Kidney epithelial cell (primary cell): ENCODE measurements at places on chromosomes 2 and 18.

DNA sequence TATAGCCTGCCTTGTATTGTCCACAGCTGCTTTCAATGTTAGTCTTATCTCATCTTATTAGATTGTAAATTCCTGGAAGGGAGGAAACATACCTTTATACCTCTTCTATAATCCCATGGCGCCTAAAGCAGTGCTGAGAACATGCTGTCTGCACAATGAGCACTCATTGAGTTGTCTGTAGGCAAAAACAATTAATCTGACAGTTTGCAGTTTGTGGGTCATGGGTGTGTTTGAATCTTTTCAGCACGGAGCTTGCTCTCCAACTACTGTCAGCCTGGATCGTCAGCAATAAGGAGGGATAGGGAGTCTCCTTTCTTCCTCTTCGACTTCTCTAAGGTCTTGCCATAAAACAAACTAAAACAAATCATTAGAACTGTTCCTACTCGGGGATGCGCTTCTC lies 26.5 kb upstream of the GREB1L start:
- DNase-seq: no peak

GRCh38 chr2:106996171-106996769 lies 110.3 kb upstream of the ST6GAL2 start:
- no peak for DNase-seq

GRCh38 chr2:229852565-229852964 lies 69.2 kb downstream of the TRIP12 start:
- DNase-seq: no peak

GRCh38 chr2:8408560-8409460 lies 273.0 kb upstream of the ID2 start:
- DNase-seq: no peak

DNA sequence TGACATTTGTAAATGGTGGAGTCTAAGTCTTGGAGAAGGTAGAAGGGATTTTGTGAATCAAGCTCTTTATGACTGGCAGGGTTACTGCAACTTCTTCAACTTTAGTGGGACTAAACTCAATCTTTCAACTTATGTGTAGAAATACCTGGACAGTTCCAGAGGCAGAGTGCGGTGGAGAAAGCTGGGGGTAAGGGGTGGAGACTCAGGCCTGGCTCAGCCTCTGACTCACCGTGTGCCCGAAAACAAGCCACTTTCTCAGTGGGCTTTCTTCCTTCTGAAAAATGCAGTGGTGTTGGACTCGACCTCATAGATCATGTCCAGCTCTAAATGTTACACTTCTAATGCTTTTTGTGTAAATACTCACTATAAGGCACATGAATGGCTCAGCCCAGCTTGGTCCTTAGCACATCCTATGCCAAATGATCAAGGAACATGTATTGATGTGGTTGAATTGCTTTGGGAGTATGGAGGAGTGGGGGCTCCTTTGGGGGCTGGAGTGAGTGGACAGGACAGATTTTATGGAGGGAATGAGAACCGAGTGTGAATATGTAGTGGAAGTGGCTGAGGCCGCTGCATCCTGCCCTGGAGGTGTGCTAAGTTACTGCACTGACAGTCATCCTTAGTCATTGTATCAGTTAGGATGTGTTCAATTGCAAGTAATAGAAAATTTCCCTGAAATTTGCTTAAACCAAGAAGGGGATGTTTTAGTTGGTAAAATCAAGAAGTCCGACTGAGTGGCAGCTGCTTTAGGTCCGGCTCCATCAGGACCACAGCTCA lies 32.2 kb upstream of the IGFBP5 start:
- DNase-seq: no peak

GRCh38 chr2:40558761-40559160 lies 106.9 kb upstream of the SLC8A1 start:
- DNase-seq: no peak

DNA sequence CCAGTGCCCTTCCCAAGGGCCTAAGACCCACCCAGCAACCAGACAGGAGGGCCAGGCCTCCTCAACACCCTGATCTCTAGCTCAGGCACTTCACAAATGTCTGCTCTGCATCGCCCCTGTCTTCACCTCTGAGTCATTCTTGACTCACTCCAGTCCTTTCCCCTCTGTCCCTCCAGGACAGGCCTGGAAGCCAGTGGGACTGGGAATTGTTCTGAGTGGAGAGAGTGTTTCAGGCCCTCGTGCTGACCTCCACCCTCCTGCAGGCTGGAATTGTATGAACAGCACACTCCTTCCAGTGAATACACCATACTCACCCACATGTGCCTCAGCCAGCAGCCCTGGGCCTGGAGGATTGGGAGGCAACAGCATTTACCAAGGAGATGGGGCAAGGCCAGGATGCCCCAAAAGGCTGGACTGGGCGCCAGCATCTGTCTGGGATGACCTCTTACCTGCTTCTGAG lies 304.2 kb downstream of the CYP26B1 start:
- DNase-seq: peak; percentile 23

- peak; percentile 61 for DNase-seq
Measured at GRCh38 chr2:153386481-153386897, 92.1 kb downstream of the RPRM start.

GRCh38 chr18:42480441-42480840 lies 525.4 kb downstream of the PIK3C3 start:
- peak; percentile 29 for DNase-seq

DNA sequence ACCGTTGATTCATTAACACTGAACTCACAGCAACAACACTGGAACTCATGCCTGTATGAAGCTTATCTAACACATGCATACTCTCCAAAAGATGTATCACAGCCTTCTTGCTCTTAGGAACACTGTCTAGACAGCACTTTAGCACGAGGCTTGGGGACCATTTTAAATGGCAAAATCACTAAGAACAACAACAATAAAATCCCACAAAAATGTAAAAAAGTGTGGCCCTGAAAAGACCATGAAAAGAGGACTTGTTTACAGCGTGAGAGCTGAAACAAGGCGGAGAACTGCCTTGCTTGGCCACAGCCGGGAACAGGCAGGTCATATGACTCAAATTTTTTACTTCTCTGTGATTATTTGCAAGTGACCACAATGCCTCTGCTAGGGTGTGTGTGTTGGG lies 48.1 kb downstream of the CHN1 start:
- DNase-seq: no peak

DNA sequence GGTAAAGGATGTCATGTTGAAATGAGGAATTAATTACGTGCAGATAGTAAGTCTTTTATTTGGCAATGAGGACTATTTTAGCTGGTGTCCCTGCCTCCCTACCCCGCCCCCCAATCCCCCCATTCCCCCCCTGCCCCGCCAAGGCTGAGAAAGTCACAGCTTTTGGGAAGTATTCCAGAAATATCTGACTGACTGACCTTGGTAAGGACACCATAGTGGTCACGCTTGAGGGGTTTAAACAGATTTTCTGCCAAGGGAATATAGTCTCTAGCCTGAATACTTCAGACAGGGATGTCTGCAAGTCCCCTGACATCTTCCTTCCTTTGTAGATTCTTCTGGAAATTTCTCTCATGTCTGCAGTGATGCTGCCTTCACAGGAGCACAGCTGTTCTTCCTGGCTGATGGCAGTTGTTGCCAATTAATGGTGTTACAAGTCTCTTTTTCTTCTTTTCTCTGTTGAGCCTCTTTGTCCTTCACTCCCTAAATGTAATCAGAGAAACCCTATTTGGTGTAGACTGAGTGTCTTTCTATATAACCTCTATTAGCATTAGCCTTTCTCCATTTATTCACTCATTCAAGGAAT lies 53.7 kb upstream of the MGAT5 start:
- no peak for DNase-seq

GRCh38 chr2:181754105-181754504 lies 73.8 kb upstream of the NEUROD1 start:
- no peak for DNase-seq

DNA sequence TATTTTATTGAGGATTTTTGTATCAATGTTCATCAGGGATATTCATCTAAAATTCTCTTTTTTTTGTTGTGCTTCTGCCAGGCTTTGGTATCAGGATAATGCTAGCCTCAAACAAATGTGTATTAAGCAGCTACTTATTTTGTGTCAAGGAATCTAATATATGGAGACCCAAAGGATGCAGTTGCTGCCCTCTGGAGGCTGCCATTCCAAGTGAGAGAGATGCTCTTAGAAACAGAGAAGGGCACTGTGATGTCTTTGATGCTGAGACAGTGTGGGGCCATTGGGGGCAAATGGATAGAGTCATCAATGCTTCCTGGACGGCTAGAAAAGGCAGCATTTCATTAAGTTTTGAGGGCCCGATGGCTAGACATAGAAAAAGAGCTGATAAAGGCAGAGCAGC lies 292.6 kb downstream of the SETBP1 start:
- DNase-seq: no peak
